ENCODE measurements at places on chromosomes 3 and 15.
A peak's percentile ranks its signal among the peaks of the same experiment; 100 is the strongest.

DNA sequence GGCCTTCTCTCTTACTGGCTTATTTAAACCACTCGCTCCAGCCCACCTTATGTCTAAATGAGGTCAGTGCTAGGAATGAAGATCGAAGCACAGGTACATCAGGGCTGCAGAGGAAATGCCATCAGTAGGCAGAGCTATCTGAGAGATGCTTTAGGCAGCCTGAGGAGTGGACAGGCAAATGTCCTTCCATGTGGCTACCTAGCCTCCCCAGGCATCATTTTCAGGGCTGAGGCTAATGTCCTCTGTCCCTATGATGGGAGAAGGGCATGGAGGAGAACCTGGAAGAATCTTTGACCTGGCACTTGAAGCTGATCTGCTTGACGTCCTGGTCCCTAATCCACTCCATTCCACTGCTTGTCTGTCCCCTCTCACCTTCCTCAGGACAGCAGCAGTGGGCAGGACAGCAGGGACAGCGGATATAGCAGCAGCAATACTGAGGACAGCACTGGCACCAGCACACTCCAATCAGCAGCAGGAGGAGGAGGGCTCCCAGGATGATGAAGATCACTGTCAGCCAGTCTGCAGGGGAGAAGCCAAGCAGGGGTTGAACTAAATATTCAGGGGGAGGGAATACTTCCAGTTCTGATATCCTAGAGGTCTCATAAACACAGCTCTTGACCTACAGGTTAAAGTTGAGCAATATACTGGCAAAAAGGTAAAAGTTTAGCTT lies 21.0 kb downstream of the ILDR1 start:
- peaks cover 55% of the 10 kb centered on the region for H3K27me3 ChIP-seq
- no peak for DNase-seq
- H3K27ac ChIP-seq = no peak overlapping the region
- peaks cover 7% of the 10 kb centered on the region for H3K4me1 ChIP-seq
- H3K36me3 ChIP-seq = peaks cover 2% of the 10 kb centered on the region

- H3K4me1 ChIP-seq = peaks cover 11% of the 10 kb centered on the region
- no peaks in the 10 kb centered on the region for H3K27me3 ChIP-seq
- no peaks in the 10 kb centered on the region for H3K36me3 ChIP-seq
- DNase-seq = no peak
- no peak overlapping the region for H3K27ac ChIP-seq
- H3K4me3 ChIP-seq = no peak overlapping the region
Observed at GRCh38 chr3:114764056-114764492, 383.0 kb downstream of the ZBTB20 start.

GRCh38 chr3:108100906-108101660 lies 10.3 kb upstream of the CD47 start:
- no peak for DNase-seq
- H3K36me3 ChIP-seq = no peaks in the 10 kb centered on the region
- peak overlapping the region; percentile 66 for H3K27ac ChIP-seq
- no peaks in the 10 kb centered on the region for H3K27me3 ChIP-seq
- peaks cover 33% of the 10 kb centered on the region for H3K4me1 ChIP-seq

GRCh38 chr3:72224804-72225509 lies 440.0 kb upstream of the PROK2 start:
- no peaks in the 10 kb centered on the region for H3K27me3 ChIP-seq
- H3K27ac ChIP-seq = no peak overlapping the region
- no peak for DNase-seq
- no peaks in the 10 kb centered on the region for H3K36me3 ChIP-seq

GRCh38 chr15:47618241-47618640 lies 99.1 kb upstream of the SEMA6D start:
- H3K36me3 ChIP-seq = no peaks in the 10 kb centered on the region
- no peak for DNase-seq
- H3K27me3 ChIP-seq = no peaks in the 10 kb centered on the region
- no peak overlapping the region for H3K27ac ChIP-seq
- H3K4me3 ChIP-seq = no peak overlapping the region
- no peaks in the 10 kb centered on the region for H3K4me1 ChIP-seq

- H3K4me3 ChIP-seq = no peak overlapping the region
- peaks cover 47% of the 10 kb centered on the region for H3K27me3 ChIP-seq
- no peak for DNase-seq
- no peaks in the 10 kb centered on the region for H3K4me1 ChIP-seq
- H3K27ac ChIP-seq = no peak overlapping the region
Observed at GRCh38 chr15:43702174-43702573, 8.5 kb downstream of the CKMT1A start.

DNA sequence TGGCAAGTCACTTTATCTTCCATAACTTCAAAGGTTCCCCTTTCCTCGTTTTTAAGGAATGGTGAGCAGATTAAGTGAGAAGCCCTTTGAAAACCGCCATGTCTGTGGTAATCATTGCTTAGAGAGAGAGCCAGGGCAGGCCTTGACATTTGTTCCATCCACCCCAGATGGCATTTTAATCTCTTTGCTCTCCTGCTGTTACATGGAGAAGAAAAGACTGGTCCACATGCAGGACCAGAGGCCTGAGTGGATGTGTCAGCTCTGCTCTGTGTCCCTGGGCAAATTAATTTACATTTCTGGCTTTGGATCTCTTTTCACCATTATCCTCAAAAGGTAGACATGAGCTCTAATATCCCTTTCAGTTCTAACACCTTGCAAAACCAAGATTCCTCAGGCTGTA lies 157.3 kb upstream of the LPP start:
- no peaks in the 10 kb centered on the region for H3K27me3 ChIP-seq
- H3K36me3 ChIP-seq = no peaks in the 10 kb centered on the region
- H3K4me1 ChIP-seq = peaks cover 50% of the 10 kb centered on the region
- no peak for DNase-seq

DNA sequence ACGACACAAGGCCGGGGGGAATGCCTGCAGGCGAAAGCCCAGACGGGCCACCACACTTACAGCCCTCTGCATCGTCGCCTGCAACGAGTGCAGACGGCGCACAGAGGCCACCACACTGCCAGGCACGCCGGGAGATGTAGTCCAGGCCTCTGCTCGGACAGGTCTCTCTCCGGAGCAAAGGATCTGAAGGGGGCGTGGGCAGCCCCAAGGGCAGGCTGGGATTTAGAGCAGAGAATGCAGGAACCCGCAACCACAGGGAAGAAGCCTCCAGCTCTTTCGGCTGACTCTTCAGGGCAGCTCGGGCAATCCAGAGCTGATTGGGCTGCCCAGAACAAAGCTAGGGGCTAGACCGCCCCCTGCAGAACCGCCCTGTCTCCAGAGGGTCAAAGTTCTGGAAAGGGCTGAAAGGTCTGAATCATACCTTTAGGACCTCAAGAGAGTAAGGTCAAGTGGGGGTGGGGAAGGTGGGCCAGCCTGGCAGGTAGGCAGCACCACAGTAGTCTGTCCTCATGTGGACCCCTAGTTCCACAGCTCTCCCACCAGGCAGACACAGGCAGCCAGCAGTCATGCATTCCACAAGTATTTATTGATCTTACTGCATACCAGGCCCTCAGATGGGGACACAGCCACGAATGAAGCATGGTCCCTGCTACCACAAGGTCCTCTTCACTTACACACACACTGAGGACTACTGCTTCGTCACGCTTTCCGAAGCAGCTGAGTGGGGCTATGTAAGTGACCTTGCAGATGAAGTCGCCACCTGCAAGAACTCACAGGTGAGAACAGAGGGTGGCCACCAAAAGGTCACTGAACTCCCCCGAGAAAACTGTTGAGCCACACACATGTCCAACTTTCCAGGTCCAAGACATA lies at the start of gene AMT:
Gene AMT, minus strand, starts transcription at position 95 of the 870 bp plus-strand sequence. Its CDS starts 23 bp downstream, at position 72.
- H3K27ac ChIP-seq = peak within 1 kb of the TSS; percentile 32
- DNase-seq = no peak
- peaks cover 2% of the 10 kb centered on the region for H3K36me3 ChIP-seq
- no peak within 1 kb of the TSS for H3K4me3 ChIP-seq
- H3K4me1 ChIP-seq = peaks cover 22% of the 10 kb centered on the region

DNA sequence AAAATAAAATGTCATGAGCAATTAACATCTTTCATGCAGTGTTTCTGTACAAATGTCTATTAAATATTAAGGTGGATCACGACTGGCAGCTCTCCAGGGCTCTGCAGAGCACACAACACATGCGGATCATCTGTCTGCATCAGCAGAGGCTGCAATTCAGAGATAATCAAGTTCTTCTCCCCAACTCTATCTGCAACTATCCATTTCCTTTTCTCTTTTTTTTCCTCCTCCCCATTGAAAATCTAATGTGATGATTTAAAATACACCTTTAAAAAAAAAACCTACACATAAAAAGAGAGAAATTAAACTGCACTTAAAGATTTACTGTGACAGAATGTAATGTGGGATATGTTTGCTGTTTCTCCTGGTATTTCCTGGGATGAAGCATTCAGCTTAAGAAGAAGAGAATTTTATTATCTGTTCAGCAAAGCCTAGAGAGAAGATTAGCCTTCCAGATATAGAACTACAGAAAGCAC lies 352.6 kb upstream of the CCDC54 start:
- no peak overlapping the region for H3K27ac ChIP-seq
- H3K27me3 ChIP-seq = peaks cover 17% of the 10 kb centered on the region
- no peak for DNase-seq

DNA sequence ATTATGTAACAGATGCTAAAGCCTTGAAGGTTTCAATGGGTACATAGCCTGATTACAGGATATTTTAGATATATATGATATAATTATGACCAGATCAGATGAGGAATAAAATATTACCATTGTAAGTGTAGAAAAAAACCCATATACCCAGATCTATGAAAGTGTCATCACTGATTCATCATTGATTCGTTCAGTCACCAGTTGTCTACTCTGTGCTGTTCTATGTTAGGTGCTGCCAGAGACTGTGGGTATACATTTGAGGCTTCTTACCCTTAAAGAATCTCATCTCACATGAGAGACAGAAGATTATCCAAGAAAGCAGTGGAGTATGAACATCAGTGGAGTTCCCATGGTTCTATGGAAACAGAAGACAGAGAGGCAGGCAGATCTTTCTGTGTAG lies 92.2 kb downstream of the MBNL1 start:
- no peak overlapping the region for H3K4me3 ChIP-seq
- H3K36me3 ChIP-seq = peaks cover 12% of the 10 kb centered on the region
- H3K4me1 ChIP-seq = peaks cover 53% of the 10 kb centered on the region
- H3K27ac ChIP-seq = peak overlapping the region; percentile 96
- DNase-seq = no peak

DNA sequence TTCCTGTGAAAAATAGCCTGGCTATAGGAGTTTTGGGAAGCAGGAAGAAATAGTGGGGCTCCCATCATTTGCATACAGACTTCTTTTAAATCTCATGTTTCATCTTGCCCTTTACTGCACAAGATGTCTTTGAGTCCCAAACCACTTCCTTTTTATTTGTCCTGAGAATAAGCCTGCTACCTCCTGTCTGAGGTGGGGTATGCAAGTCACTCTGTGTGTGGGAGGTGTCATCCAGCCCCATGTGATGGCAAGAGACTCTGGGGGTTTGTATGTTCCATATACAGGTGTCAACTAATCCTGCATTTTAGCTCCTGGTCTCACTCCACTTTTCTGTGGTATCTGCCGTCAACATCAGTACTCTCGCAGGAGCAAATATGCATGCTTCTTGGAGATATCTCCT lies 102.0 kb downstream of the OTOL1 start:
- H3K27ac ChIP-seq = no peak overlapping the region
- H3K4me1 ChIP-seq = no peaks in the 10 kb centered on the region
- H3K27me3 ChIP-seq = no peaks in the 10 kb centered on the region
- H3K36me3 ChIP-seq = no peaks in the 10 kb centered on the region
- DNase-seq = no peak

DNA sequence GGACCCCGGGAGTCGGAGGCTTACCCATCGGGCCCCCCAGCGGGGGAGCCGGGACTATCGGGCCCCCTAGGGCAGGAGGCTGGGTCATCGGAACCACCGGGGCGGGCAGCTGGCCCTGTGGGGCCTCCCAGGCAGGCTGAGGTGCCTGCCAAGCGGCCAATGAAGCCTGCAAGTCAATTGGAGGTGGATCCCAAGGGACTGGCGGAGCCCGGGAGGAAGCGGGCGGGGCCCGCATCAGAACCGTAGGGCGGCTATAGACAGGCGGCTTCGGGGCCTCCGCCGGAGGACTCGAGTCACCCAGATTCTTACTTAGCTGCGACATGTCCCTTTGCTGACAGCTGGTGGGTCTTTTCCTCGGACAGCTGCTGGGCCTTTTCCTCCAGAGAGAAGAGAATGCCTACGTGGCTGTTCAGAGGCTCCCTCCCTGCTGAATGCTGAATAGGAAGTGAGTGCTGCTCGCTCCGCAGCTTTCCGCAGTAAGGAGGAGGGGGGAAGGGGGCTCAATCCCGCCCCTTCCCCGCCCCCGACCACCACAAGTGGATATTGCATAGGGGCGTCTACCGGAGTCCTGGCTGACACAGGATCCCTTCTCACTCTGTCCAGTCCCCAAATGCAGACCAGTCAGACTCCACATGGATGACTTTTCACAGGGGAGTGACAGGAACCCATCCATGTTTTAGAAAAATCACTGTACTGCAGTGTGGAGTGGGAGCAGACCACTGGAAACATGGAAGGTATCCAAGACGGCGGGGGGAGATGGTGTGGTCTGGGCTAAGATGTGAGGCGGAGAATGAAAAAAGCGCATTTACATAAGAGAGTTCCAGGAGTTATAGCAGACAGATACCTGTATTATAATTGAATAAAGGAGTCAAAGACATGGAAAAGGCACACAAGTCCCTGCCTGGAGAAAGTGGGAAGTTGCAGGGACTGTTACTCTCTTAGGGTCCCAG lies at the start of gene MAGEL2:
Gene MAGEL2, minus strand, starts transcription at position 447 of the 950 bp plus-strand sequence. Its CDS starts 125 bp downstream, at position 322.
- H3K27ac ChIP-seq = no peak within 1 kb of the TSS
- H3K27me3 ChIP-seq = peaks cover 11% of the 10 kb centered on the region
- peaks cover 2% of the 10 kb centered on the region for H3K4me1 ChIP-seq
- H3K36me3 ChIP-seq = no peaks in the 10 kb centered on the region
- DNase-seq = no peak

- DNase-seq = no peak
- no peak overlapping the region for H3K4me3 ChIP-seq
- H3K36me3 ChIP-seq = peaks cover 2% of the 10 kb centered on the region
- no peak overlapping the region for H3K27ac ChIP-seq
Observed at GRCh38 chr3:138113326-138113725, 2.1 kb downstream of the DZIP1L start.

DNA sequence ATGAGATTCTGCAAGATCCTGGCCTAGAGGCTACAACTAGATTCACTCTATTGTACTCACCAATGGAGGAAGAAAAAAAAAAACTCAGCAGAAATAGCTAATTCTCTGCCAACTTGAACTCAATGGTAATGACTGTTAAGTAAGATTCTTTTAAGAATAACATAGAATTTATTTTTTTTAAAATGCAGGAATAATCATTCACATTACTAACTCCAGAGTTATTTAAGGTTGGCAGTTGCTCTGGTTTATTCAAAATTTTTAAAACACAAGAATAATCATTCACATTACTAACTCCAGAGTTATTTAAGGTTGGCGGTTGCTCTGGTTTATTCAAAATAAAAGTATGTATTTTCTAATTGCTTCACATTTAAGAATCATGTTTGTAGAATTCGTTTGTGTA lies 1071.9 kb downstream of the IGSF11 start:
- no peaks in the 10 kb centered on the region for H3K36me3 ChIP-seq
- DNase-seq = no peak
- no peaks in the 10 kb centered on the region for H3K27me3 ChIP-seq
- no peak overlapping the region for H3K27ac ChIP-seq
- no peak overlapping the region for H3K4me3 ChIP-seq
